Amygdala (tissue), 56 donors: ENCODE measurements at places on chromosomes 5 and 9.

DNA sequence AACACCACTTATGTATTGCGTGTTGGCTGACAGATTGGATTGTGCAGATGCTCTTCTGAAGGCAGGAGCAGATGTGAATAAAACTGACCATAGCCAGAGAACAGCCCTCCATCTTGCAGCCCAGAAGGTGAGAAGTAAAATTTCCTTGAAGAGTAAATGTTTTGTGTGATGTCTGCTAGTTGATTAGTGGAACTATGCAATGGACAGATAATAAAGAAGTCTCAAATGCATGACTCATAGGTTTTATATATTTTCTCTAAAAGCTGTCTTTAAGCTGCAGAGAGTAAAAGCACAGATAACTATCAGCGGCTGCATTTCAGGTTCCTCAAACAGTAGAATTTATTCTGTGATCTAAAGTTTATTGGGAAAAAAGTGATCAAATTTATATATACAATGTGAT is 27.4 kb downstream of the INVS start:
- DNase-seq = no peak

DNA sequence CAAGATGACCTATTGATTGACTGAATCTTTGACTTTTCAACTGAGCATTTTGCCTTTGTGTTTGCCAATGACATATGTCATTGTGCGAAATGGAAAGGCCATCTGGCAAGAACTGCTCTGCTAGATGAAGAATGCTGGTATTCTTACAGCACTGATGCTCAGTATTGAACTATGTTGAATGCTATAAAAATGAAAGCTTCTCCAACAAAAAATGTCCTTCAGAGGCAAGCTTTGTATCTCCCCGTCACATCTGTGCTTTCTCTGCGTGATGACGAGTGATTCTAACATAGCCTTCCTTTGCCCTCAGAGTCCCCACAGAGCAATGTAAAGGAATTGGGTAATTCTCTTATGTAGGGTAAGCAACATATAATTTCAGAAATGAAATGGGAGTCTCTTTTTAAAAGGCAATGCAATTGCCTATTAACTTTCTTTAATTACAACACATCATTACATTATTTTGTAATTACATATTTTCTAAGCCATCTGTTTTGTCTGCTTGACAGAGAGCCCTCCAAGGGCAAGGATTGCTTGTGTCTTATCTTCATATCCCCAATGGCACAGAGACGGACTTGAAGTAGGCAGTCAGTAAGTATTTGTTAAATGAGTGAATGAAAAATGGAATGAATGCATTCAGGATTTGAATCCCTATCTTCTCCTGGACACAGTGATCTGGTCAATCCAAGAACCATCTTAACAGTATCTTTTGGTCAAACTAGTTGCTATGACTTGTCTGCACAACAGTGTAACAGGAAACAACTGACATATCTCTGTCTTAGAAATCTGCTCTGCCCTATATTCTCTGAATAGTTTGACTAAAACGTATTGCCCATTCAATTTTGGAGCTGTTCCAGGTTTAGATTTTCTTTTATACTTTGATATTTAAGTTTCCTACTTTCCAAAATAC is 46.1 kb downstream of the ENC1 start:
- no peak for DNase-seq

- DNase-seq = no peak
Observed at GRCh38 chr9:14906000-14906399, 4.2 kb downstream of the FREM1 start.

GRCh38 chr9:1216532-1216931 is 166.4 kb downstream of the DMRT2 start:
- DNase-seq = no peak

DNA sequence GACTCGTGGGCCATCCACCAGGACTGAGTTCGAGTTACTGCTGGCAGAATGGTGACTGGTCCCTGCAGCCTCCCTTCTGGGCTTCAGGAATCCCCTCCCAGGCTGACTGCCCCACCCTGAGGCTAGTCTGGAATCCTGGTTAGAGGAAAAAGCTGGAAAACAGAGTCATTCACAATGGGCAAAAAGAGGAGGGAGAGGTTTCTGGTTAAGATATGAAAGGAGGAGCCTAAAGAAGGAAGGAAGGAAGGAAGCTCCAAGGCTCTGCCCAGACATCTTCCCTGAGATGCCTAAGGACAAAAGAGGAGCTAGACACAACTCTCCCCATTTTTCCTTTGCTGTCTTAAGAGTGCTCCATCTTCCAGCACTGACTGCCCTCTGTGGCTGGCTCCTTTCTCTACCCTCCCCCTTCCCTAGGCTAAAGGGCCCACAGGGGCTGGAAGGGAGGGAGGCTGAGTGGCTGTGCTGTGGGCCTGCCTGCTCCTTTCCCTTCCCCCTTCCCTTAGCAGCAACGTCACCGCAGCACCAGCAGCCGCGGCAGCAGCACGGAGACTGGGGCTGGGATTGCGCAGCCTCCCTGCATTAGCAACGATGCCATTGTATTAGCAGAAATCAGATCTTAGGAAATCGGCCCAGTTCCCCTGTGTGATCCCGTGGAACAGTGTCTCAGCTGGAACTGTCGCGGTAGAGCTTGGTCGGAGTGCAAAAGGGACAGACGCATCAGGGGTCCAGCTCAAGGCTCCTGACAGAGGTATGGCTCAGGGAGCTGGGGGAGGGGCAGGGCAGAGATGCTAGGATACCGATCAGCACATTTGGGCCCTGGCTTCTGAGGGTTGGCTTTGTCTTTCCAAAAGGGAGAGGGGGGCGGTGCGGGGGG is 48.7 kb downstream of the RUSC2 start:
- DNase-seq = peak; percentile 71

DNA sequence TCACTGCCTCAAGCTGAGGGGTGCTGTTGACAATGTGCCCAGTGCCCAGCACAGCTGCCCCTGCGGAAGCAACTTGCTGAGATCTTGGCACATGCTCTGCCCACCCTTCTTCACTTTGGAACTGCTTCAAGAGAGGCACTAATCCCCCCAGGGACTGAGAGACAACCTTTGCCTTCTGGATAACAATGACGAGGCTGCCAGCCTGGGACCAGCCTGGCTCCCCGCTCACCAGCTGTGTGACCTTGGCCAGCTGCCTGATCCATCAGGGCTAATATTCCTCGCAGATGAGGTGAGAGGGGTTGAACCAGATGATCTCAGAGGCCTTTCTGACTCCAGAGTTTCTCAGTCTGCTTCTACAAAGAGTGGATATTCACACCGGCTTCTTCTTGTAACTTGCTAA is 81.0 kb downstream of the SHB start:
- peak; percentile 42 for DNase-seq

DNA sequence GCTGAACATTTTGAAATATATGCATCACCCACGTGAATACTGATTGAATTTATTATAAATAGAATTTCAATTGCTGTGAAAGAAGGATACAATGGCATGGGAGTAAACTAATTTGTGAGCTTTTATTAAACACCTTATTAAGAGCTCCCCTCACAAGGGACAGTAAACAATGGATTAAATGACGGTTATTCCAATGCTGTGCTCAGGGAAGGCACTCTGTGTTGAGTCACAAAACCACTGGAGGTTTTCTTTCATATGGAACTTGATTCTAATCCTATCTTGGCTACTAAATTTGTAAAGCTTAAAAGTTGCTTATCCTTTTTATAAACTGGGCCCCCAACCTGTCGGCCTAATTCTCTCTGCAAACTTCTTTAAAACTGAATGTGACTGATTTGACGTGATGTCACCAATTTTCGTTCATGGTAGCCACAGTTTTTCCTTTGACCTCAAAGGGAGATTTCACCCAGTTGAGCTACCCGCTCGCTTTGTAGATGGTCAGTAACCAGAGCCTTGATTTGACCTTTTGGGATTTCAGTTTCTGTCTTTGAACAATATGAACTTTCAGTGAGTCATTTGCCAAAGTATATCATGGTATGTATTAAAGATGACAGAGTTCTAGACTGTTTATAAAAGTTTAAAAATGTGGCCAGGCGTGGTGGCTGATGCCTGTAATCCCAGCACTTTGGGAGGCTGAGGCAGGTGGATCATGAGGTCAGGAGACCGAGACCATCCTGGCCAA is 61.3 kb upstream of the PIK3R1 start:
- no peak for DNase-seq
